ENCODE measurements at places on chromosomes 12 and 14. TPM values are rescaled to one million over a fixed set of nuclear protein-coding genes. Genes with fewer than 3 reads are reported as not detected.

GRCh38 chr14:61477712-61478462 is 156.5 kb downstream of the PRKCH start:
- DNase-seq = peak; percentile 84

- no peak for DNase-seq
Observed at GRCh38 chr14:67365476-67365875, 5.3 kb downstream of the EIF2S1 start.

- no peak for DNase-seq
Observed at GRCh38 chr12:97659117-97659880, 196.7 kb downstream of the RMST start.

- peak; percentile 13 for DNase-seq
Observed at GRCh38 chr12:100295764-100296555, 29.0 kb downstream of the SCYL2 start.

GRCh38 chr12:30144777-30145683 is 361.3 kb upstream of the TMTC1 start:
- no peak for DNase-seq

DNA sequence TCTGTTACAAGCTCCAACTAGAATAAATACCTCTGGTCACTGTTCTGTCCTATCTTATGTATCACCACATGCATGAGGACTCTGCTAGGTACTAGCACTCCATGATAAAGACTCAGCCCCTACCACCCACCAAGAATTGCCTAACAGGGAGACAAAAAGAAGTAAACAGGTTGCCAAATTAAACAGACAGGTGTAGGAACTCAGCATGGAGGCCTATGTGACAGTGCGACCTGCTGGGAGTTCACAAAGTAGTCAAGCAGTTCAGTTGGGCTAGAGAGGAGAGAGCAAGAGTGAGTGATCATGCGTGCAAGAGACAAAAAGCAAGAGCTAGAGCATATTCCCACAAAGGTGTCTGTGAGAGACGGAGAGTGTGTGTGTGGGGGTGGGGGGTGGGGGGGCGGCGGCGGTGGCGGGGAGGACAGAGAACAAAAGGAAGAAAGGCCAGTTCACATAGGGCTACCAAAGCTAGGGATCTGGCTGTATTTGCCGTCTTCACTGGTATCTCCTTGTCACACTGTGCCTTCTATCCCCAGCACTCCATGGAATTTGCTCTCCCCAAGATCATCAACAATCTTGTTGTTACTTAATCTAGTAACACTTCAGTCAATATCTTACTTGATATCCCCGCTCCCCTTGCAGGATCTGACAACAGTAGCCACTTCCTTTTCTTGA is 81.2 kb downstream of the SPPL3 start:
- DNase-seq = no peak

CLEC2A gene
- not detected for total RNA-seq

GRCh38 chr12:109763201-109763841 is 49.7 kb downstream of the FAM222A start:
- peak; percentile 79 for DNase-seq

GRCh38 chr12:114704096-114704495 is 20.1 kb upstream of the TBX3 start:
- no peak for DNase-seq

DNA sequence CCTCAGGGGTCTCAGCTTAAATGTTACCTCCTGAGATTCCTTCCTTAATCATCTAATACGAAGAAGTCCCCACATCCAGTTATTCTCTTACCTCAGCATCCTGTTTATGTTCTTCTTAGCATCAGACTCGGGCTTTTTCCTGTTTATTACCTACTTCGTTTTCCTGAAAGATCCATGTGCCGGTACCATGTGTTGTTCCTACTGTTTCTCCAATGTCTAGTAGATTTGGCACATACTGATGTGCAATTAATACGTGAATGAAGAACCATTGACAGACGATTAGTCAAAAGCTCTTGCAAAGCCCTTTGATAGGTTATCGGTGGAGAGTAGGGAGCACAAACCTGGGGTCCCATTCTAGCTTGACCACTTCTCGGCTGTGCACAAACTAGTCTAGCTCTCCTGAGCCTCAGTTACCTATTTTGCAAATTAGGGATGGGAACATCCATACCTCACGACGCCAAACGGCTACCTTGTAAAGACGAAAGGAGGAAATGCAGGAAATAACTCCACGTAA is 735 bp upstream of the MAPKAPK5 start:
- DNase-seq = no peak

- no peak for DNase-seq
Observed at GRCh38 chr12:122753319-122753650, 661 bp downstream of the DENR start.

MYL2 gene
- not detected for total RNA-seq

PPFIA2 gene
- 1.8 TPM for total RNA-seq

DNA sequence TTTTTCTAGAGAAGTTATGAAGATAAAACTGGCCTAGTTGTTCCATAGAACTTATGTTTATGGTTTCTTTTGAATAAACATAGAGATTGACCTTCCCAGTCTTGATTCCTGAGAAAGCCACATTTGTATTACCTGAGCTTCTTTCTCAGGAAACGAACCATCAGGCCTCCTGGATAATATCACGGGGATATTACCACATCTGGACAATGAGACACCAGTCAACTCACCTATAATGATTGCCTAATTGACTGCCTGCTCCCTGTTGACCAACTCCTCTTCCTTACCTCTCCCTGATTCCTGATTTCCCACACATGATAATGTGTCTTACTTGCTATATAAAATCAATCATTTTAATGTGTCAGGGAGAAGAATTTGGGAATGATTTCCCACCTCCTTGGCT is 822.7 kb downstream of the LRFN5 start:
- no peak for DNase-seq

GRCh38 chr12:57244312-57244696 is 6.7 kb downstream of the STAC3 start:
- DNase-seq = no peak

ART4 gene
- not detected for total RNA-seq

DNA sequence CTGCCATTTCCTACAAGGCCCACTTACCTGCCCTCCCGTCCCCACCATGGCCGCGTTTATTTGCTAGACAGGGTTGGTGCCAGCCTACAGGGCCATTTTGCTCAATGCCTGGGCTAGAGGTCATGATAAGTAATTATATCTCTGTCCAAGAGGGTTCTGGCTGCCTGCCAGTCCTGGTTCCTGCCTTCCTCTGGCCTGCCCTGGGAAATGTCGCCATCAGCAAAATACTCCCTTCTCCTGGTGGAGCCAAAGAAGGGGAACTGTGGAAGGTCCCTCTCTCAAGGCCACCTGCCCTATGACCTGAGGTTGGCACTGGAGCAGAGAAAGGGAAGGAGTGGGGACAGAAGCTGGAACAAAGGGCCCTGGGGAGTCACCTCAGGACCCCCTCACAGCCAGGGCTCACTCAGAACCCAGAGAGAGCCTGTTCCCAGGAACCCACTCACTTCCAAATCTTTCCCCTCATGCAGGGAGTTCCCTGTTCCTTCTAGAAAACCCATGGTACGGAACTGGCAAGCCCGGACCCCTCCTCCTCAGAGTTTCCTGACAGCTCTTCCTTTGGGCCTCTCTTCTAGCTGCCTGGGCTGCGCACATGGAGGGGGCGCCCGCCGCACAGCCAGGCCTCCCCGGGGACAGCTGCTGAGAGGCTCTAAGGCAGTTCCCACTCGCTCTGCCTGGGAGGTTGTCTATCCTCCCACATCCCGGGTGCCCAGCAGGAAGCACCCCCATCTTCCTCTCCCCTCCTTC is 280.5 kb downstream of the DPF3 start:
- peak; percentile 57 for DNase-seq

EFS gene
- total RNA-seq = 0.80 TPM

DNA sequence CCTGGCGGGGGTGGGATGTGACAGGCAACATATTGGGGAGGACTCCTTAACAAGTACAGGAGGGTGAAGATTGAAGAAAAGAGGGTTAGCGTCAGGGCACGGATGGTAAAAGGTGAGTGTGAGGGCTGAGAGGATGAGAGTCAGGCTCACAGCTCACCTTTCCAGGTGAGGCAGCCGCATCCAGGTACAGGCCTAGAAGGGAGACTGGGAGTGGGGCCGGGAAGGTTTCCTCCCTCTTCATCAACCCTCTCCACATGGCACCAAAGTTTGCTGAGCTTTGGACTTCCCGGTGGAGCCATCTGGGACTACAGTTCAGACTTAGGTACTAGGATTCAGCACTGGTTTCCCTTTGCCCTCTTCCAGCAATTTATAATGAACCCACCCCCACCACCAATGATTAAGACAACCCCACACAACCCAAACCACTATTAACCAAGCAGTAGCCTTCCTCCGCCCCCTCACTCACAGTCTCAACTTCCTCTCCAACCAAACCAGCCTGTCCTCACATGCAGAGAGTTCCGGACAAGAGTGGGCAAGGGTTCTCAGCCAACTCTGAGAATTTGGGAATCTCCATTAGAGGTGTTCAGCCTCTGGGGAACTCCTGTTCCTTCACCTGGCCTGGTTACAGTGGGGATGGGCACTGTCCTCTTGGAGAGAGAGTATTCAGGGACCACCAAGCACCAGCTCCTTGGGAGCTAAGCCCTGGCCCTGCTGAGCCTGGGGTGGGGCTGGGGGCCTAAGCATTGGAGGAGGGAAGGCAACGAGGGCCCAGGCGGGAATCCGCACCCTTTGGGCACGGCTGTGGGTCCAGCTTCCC is 2.4 kb upstream of the HOXC4 start:
- DNase-seq = no peak

GRCh38 chr12:22627371-22627770 is 2.4 kb downstream of the ETNK1 start:
- no peak for DNase-seq

DNA sequence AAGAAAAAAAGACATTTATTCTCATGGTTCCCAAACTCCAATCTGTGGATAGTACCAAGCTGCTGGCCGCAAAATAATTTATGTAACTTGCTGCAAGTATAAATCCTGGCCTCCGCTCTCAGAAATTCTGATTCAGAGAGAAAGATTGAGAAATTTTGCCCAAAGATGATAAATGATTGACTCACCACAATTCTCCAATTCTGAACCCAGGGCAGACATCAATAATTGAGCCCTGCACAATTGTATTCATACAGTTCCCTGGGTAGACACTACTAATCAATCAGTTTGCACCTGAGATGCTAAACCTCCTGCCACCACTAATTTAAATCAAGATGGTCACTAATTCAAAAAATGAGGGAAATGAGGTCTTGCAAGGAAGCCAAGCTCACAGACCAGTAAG is 38.2 kb downstream of the TRPV4 start:
- no peak for DNase-seq

DNA sequence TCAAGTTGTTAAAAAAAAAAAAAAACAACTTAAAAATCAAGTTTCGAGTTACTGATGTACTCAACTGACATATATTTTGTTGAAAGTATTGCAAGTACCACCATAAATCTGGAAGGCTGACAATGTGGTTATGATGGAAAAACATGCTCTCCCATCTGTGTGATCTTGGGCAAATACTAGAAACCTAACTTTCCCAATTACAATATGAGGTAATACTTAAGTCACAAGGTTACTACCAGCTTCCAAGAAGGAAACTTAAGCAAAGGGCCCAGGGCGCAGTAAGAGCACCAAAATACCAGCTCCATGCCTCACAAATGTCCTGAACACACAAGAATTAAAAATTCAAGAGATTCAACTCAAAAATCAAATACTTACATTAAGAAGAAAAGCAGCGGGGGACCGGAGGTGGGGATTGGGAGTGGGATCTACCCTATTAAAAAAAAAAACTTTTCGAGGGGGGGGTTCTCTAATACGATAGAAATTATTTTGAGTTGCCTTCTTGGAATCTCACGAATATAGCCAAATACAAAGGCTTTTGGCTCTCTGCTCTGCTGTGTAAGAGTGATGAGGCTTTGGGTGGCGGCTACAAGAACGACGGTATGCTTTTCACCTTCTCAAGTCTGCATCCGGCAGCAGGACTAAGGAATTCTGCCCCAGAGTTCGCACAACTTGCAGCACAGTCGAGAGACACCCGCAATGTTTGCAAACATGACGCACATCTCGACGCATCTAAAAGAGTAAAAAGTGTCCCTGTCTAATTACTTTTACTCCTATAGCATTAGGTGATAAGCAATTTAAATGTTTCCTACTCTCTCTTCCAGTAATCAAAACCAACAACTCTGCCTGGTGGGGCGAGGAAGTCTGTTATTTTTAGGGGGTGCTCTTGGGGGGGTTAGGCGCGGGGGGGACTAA is 1.1 kb downstream of the SAV1 start:
- peak; percentile 73 for DNase-seq

DNA sequence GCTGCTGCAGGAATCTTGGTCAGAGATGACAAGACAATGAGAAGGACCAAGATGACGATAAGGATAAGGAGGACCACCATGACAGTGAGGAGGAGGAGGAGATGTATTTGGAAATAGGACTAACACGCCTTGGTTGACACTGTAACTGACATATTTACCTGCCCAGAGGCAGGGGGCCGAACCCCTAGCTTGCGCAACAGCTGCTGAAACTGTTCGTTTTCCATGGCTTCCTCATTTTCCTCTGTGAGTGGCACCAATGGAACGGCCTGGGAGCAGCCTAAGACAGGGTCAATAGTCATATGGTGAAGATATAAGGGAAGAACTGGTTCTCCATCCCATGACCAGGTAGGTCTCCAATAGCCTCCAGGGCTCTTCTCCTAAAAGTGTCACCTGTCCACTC is 28.8 kb downstream of the TIMELESS start:
- DNase-seq = no peak

ZFHX2 gene
- 0.23 TPM for total RNA-seq

- no peak for DNase-seq
Observed at GRCh38 chr14:32572867-32573150, 243.7 kb downstream of the AKAP6 start.

MIP gene
- not detected for total RNA-seq

DNA sequence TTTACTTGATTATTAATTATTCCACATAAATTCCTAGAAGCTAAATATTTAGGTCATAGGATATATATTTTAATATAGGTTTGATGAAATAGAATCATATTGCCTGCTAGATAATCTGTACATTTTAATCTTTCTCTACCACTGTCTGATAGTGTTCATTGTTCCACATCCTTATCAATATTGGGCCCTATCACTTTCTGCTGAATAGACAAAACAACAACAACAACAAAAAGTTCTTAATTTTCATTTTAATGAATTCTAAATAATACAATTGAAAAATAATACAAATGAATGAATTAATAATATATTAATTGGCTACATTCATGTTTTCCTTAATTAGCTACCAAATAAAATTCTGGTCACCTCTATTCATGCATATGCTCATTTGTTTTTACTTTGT is 1437.2 kb downstream of the LRFN5 start:
- no peak for DNase-seq

- DNase-seq = no peak
Observed at GRCh38 chr12:23115984-23116383, 491.0 kb downstream of the ETNK1 start.

DNA sequence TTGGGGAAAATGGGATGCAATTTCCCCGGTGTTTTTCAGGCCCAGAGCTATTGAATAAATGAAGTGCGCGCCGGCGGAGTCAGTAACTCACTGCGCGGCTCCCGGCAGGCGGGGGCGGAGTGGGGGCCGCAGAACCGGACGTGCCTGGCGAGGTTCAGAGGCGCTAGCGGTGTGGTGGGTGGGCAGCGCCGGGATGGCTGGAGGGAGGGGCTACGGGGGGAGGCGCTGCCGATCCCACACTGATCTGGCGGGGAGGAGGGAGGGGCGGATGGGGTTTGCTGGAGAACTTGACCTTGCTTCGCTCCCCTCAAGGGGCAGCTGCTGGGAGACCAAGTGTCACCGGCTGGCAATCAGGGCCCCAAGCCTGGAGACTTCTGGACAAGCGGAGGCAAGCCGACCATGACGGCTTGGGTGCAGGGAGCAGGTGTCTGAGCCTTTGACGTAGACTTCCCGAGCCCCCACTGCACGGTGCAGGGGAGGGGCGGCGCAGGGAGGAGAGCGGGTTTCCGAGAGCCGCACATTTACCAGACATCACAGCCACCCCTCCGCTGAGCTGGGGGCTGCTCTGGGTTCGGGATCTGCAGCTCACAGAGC is 174.1 kb upstream of the RTL1 start:
- DNase-seq = no peak

RARG gene
- 6.2 TPM for total RNA-seq

All from Daoy (cell line).